Transverse colon (tissue), 4 donors: ENCODE measurements at places on chromosomes 11 and 22.

DNA sequence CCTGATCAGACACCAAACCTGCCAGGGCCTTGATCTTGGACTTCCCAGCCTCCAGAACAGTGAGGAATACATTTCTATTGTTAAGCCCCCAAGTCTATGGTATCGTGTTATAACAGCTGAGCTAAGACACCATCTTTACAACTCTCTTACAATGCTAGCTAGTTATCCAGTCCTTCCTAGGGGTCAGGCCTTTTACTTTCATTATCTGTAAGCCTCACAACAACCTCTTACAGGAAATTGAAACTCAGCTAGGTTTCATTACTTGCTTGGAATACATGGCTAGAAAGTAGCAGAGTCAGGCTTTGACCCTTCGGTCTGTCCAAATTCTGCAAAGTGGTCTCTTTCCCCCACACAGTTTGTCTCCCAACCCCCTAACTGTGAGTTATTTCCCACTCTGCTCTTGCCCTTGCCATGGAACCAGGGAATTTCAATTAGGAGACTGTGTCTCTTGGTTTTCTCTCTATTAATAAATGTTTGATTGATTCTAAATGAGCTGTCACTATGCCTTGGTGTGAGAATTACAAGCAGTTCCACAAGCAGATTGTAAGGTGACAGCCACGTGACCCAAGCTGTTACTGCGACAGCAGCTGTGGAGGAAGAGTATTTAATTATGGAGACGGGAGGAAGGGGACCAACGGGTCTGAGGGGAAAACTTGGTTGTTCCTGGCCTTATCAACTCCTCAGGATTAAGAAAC lies 38.4 kb upstream of the CLMP start:
- DNase-seq: no peak

GRCh38 chr11:94557421-94557820 lies 9.7 kb upstream of the PIWIL4 start:
- DNase-seq: no peak

DNA sequence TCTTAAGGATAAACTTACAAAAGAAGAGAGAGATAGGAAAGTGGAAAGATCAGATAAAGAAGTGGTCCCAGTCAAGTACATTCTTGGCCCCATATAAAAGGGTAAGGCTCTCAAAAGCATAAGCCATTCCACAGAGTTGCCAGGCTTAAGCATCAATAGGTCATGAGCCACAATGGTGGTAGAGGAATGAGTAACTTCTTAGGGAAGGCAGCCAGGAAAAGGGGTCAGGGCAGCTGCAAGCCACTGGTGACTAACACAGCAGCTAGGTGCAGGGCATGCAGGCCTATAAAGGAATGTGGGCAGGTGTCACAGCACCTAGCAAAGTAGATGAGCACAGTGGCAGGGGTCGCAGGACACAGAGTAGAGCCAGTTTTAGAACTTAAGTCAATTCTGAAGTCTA lies 302.6 kb upstream of the FAT3 start:
- no peak for DNase-seq

DNA sequence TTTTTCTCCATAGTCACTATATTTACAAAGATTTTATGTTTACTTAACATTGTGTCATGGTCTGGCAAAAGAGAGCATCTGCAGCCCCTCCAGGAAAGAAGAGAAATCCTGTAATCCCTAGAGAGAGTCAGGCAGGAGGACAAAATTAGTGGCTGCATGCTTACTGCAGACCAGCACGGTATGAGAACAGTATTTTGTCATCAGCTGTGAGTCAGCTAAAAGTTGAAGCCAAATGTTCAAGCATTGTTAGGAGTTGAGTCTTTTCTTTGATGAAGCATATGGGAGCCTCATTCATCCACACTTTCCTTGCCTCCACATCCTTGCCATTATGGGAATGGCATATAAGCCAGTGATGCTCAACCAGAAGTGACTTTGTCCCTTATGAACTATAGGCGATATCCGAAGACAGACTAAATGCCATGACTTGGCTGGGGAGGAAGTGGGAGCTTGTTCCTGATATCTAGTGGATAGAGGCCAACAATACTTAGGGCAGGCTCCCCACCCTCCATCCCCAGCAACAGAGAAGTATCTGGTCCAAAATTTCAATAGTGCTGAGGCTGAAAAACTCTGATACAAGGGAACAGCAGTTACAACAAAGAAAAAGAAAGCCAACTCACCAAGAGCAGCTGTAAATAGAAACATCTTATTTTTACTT lies 112.0 kb upstream of the OR5AK2 start:
- DNase-seq: no peak
